Hair follicle dermal papilla cell (primary cell): ENCODE measurements at places on chromosomes 12 and 14. TPM values are rescaled to one million over a fixed set of nuclear protein-coding genes. Genes with fewer than 3 reads are reported as not detected.

The MTA1 gene
- 55.7 and 65.2 TPM in 2 replicates for total RNA-seq

The NKX2-1 gene
- total RNA-seq: not detected in 2 replicates

The SERPINA6 gene
- under 0.01 TPM in 1 of 2 replicates, not detected in the other for total RNA-seq

The PRKD1 gene
- 8.0 and 11.4 TPM in 2 replicates for total RNA-seq

The C12orf60 gene
- 0.49 and 0.65 TPM in 2 replicates for total RNA-seq

The LAG3 gene
- total RNA-seq: 0.16 and 0.61 TPM in 2 replicates

The SYCP3 gene
- 0.16 TPM in 1 of 2 replicates, not detected in the other for total RNA-seq

The KRT80 gene
- total RNA-seq: 0.24 and 1.1 TPM in 2 replicates

The RNASE2 gene
- total RNA-seq: not detected in 2 replicates

The SOX5 gene
- 0.49 and 0.97 TPM in 2 replicates for total RNA-seq
